ENCODE measurements at places on chromosomes 16 and 17. TPM values are rescaled to one million over a fixed set of nuclear protein-coding genes. Genes with fewer than 3 reads are reported as not detected.

OR1E1 gene
- total RNA-seq = not detected

INCA1 gene
- total RNA-seq = 0.88 TPM

CD300C gene
- 0.50 TPM for total RNA-seq

ARHGAP44 gene
- total RNA-seq = 0.86 TPM

C17orf113 gene
- total RNA-seq = 0.20 TPM

- no peak for DNase-seq
Measured at GRCh38 chr17:20266806-20267458, 200.4 kb downstream of the LGALS9B start.

DNA sequence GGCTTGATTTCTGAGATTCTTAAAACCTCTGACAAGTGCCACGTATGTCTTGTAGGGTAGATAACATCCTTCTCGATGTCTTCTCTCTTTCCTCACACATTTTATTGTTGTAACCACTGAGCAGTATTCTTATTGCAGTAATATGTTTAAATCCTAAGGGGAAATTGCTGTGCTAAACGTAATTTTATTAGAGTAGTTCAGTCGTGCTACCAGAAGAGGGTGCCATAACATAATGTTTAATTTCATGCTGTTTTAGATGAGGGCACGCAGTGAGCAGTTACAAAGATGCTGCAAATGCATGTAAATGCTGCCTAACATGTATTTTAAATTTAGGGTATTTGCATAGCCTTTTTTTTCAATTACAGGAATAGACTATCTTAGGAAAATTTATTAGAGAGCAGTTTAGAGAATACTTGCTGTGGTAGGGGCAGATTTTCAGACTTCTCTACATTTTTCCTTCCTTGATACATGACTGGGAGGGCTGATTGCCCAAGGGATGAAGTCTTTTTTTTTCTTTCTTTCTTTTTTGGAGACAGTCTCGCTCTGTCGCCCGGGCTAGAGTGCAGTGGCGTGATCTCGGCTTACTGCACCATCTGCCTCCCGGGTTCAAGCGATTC, 51.7 kb downstream of the GAN start:
- no peak for DNase-seq

- no peak for DNase-seq
Measured at GRCh38 chr16:71854369-71854948, 8.7 kb downstream of the ATXN1L start.
